MCF 10A (cell line): ENCODE measurements at places on chromosomes 11 and 22. TPM values are rescaled to one million over a fixed set of nuclear protein-coding genes. Genes with fewer than 3 reads are reported as not detected.

GRCh38 chr11:113161711-113162591 is 152.4 kb upstream of the TTC12 start:
- H3K36me3 ChIP-seq, result no peaks in the 10 kb centered on the region
- DNase-seq, result no peak
- H3K27ac ChIP-seq, result no peak overlapping the region
- H3K4me3 ChIP-seq, result no peak overlapping the region
- H3K4me1 ChIP-seq, result no peaks in the 10 kb centered on the region

- peaks cover 6% of the 10 kb centered on the region for H3K4me1 ChIP-seq
- peak overlapping the region; percentile 72 for H3K4me3 ChIP-seq
Measured at GRCh38 chr22:16601437-16602223, 9.0 kb upstream of the CCT8L2 start.

Gene ABTB2
- 2.9 and 3.1 TPM in 2 replicates for total RNA-seq

Gene C11orf65
- total RNA-seq, result 1.4 and 1.5 TPM in 2 replicates

Gene MS4A6A
- not detected in 2 replicates for total RNA-seq

Gene NXPE4
- total RNA-seq, result not detected in 2 replicates

Gene GSTT2B
- 15.6 and 22.7 TPM in 2 replicates for total RNA-seq

DNA sequence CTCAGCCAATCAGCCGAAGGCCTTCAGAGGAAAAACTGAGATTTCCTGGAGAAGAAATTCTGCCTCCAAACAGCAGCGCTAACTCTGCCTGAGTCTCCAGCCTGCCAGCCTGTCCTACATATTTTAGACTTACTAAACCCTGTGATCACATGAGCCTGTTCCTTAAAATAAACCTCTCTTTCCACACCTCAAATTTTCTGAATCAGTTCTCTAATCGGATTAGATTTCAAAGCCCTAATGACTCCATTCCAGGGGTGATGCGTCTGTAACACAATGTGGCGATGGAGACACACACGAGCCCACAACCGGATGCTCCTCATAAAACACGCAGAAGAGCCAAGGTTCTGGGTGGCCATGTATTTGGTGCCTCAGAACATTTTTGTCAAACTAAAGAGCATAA is 1371.2 kb downstream of the BRD1 start:
- H3K36me3 ChIP-seq, result no peaks in the 10 kb centered on the region
- DNase-seq, result no peak
- H3K4me1 ChIP-seq, result no peaks in the 10 kb centered on the region
- H3K27ac ChIP-seq, result no peak overlapping the region
- H3K27me3 ChIP-seq, result no peaks in the 10 kb centered on the region

- no peak overlapping the region for H3K4me3 ChIP-seq
- peaks cover 25% of the 10 kb centered on the region for H3K4me1 ChIP-seq
- no peaks in the 10 kb centered on the region for H3K36me3 ChIP-seq
- H3K27me3 ChIP-seq, result no peaks in the 10 kb centered on the region
Measured at GRCh38 chr22:37195921-37196320, 7.9 kb upstream of the C1QTNF6 start.

GRCh38 chr11:45834298-45834756 is 12.9 kb upstream of the CRY2 start:
- no peak overlapping the region for H3K4me3 ChIP-seq
- H3K4me1 ChIP-seq, result peaks cover 6% of the 10 kb centered on the region
- H3K27me3 ChIP-seq, result peaks cover 37% of the 10 kb centered on the region
- no peak for DNase-seq
- no peak overlapping the region for H3K27ac ChIP-seq

DNA sequence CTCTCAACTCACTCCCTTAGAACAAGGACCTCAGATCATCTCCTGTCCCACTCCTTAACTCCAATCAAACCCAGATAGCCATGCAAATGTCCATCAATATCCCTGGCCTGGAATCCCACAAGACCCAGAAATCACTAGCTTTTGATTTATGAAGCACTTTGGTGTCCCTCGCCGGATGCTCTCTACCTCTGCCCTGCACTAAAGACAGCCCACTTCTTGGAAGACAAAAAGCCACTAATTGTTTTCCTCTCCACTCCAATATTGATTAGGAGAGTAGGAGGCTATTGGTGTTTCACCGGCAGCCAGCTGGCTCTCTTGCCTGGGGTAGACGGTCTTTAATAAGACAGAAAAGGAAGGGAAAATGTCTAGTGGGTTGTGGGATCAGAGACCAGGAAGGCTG is 221.2 kb downstream of the BUD13 start:
- peaks cover 11% of the 10 kb centered on the region for H3K27me3 ChIP-seq
- no peaks in the 10 kb centered on the region for H3K4me1 ChIP-seq

DNA sequence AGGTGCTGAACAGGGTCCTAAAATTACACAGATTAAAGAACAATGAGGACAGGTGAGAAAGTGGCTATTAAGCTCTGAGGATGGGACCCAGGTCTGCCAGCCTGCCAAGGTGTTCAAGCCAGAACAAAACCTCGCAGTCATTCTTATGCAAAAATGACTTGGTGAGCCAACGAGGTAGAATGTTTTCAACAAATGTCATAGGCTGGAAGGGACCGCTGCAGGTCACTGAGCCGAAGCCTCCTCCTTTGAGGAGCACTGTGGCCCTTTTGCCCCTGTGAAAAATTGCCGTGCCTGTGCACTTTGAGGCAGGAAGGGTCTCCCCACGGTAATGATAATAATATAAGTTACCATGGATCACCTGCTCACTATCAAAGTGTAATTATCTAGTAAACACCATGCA is 216.2 kb downstream of the DSCAML1 start:
- no peak for DNase-seq
- no peaks in the 10 kb centered on the region for H3K4me1 ChIP-seq
- H3K36me3 ChIP-seq, result no peaks in the 10 kb centered on the region
- no peak overlapping the region for H3K27ac ChIP-seq

DNA sequence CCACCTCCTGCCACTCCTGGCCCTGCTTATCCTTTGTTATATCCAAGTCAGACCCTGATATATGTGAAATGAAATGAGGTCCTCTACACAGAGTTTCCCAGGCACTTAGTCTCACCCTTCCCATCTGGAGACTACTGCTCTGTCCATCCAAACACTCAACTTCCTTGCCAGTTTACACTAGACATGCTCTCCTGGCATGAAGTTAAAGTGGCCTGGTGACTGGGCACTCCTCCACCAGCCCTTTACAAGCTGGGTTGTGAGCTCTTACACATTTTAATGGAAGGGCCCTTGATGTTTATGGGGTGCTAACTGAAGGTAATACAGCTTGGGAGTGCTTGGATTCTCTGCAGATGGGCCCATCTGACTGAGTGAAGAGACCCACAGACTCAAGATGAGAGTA is 216.1 kb upstream of the NARS2 start:
- DNase-seq, result no peak
- H3K27ac ChIP-seq, result no peak overlapping the region
- no peak overlapping the region for H3K4me3 ChIP-seq

DNA sequence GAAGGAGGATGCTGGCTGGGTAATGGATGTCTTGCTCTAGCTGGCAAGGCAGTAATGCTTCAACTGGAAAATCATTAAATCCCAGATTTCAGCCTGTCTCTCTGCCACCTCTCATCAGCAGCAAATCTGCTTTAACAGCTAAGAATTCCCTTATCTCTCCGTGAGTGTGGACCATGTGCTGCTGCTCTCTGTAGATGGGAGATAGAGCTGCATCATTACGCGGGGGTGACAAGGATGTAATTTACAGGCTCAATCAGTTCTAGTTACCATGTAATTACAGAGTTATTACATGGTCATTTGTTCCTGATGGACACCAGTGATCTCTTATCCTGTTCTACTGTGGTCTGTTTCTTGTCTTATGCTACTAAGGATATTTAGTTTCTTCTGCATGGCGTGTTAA is 665.4 kb downstream of the NTM start:
- H3K27me3 ChIP-seq, result no peaks in the 10 kb centered on the region
- H3K36me3 ChIP-seq, result no peaks in the 10 kb centered on the region
- no peak for DNase-seq
- no peaks in the 10 kb centered on the region for H3K4me1 ChIP-seq
- no peak overlapping the region for H3K4me3 ChIP-seq
- no peak overlapping the region for H3K27ac ChIP-seq

Gene SLC5A4
- not detected in 2 replicates for total RNA-seq

DNA sequence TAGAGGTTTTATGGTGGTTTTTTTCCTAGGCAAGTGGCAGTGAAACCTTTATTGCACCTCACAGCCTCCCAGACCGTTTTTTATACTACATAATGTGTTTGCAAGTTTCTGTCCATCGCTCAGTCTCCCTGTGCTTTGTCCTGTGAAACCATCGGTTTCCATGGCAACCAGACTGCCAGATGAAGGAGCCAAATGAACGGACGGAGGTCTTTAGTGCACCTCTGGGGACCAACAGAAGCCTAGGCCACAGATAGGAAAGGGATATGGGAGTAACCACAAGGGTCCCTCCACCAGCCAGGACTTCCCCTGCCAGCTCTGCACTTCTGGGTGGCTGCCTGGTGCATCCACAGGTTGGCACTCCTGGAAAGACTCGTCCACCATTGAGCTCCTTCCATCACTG is 165.0 kb downstream of the CHST1 start:
- DNase-seq, result no peak
- no peaks in the 10 kb centered on the region for H3K36me3 ChIP-seq
- H3K4me1 ChIP-seq, result no peaks in the 10 kb centered on the region
- no peak overlapping the region for H3K27ac ChIP-seq

Gene SMIM38
- not detected in 2 replicates for total RNA-seq

DNA sequence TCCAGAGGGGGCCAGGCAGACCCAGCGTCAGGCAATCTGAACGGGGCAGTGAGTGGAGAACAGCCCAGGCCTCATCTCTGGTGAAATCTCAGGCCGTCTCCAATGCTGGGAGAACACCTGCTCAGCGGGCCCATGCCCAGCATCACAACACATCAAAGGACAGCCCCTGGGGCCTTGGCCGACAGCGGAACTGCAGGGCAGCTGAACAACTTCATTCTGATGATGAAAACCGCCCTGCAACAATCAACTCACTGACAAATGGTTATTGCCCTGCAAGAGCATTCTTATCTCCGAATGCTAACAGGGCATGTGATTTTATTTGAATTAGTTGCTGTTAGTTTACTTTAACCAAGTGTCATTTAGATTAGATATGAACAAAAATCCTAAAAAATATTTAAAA is 14.6 kb downstream of the CELSR1 start:
- no peaks in the 10 kb centered on the region for H3K27me3 ChIP-seq
- peaks cover 38% of the 10 kb centered on the region for H3K4me1 ChIP-seq
- no peak overlapping the region for H3K4me3 ChIP-seq
- no peak for DNase-seq

- H3K27me3 ChIP-seq, result no peaks in the 10 kb centered on the region
- peak overlapping the region; percentile 32 for H3K4me3 ChIP-seq
- H3K36me3 ChIP-seq, result peaks cover 8% of the 10 kb centered on the region
- peak; percentile 95 for DNase-seq
- H3K27ac ChIP-seq, result peak overlapping the region; percentile 89
- H3K4me1 ChIP-seq, result peaks cover 24% of the 10 kb centered on the region
Measured at GRCh38 chr22:37431801-37432707, 4.8 kb upstream of the ELFN2 start.

Gene NCF4
- total RNA-seq, result not detected in 2 replicates

GRCh38 chr11:25928076-25928475 is 403.9 kb upstream of the ANO3 start:
- H3K27me3 ChIP-seq, result peaks cover 33% of the 10 kb centered on the region
- no peak overlapping the region for H3K27ac ChIP-seq
- no peak for DNase-seq
- no peak overlapping the region for H3K4me3 ChIP-seq

- no peak overlapping the region for H3K4me3 ChIP-seq
- no peak for DNase-seq
- H3K27ac ChIP-seq, result no peak overlapping the region
- H3K36me3 ChIP-seq, result no peaks in the 10 kb centered on the region
Measured at GRCh38 chr11:128214263-128214662, 373.1 kb downstream of the ETS1 start.

- peaks cover 96% of the 10 kb centered on the region for H3K27me3 ChIP-seq
- H3K27ac ChIP-seq, result no peak overlapping the region
- H3K4me3 ChIP-seq, result no peak overlapping the region
- no peak for DNase-seq
Measured at GRCh38 chr11:125398994-125399640, 96.9 kb downstream of the FEZ1 start.

GRCh38 chr11:13053255-13053917 is 44.3 kb downstream of the RASSF10 start:
- H3K4me1 ChIP-seq, result peaks cover 35% of the 10 kb centered on the region
- no peak overlapping the region for H3K4me3 ChIP-seq
- H3K27ac ChIP-seq, result no peak overlapping the region
- H3K36me3 ChIP-seq, result no peaks in the 10 kb centered on the region
- H3K27me3 ChIP-seq, result no peaks in the 10 kb centered on the region

Gene TRPM5
- total RNA-seq, result not detected in 2 replicates

Gene MMP8
- total RNA-seq, result 0.12 TPM in 1 of 2 replicates, not detected in the other

DNA sequence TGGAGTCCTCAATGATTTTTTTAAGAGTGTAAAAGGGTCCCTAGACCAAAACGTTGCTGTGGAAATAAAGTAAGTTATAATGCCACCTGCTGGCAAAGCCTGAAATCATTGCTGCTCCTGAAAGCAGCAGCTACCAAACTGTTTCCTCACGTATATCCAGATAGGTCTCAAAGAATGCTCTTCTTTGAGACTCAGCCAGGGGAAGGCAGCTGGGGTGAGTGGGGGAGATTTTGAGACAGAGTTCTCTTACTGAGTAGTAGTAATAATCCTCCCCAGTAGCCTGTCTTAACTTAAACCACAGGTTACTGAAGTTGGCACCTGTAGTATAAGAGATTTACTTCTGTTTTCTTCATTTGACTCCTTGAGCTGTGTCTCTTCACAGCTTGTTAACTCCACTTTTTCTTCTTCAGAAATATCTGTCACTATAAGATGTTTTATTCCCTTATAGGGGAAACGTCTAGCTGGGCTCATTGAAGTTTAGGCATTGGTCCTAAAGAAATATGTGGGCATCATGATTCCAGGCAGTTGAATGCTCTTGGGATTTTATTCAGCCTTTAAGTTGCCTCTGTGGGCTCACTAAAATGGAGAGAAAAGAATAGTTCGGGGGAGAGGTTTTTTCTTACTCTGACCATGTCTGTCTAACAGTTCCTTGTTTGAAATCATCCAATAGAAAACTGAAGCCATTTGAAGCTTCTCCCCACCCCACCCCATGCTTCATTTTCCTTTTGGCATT is 77.9 kb downstream of the BTBD10 start:
- peaks cover 91% of the 10 kb centered on the region for H3K36me3 ChIP-seq
- no peak overlapping the region for H3K27ac ChIP-seq
- no peak overlapping the region for H3K4me3 ChIP-seq

DNA sequence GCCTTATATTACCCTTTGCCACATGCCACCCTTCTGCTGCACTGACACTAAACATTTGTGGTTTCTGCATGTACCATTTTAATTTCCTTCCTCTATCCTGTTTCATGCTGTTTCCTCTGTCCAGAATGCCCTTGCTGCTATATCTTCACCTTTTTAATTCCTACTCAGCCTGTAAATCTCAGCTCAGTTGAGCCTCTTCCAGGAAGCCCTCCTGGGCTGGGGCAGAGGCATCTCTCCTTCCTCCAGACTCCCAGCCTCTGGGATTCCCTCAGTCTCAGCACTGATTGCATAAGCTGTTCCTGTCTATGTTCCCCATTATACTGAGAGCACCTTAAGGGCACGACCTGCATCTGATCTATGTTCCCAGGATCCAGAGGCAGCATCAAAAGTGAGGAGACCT is 98.7 kb downstream of the RNF169 start:
- no peaks in the 10 kb centered on the region for H3K4me1 ChIP-seq
- no peak overlapping the region for H3K27ac ChIP-seq
- no peak overlapping the region for H3K4me3 ChIP-seq
- no peaks in the 10 kb centered on the region for H3K27me3 ChIP-seq
- no peak for DNase-seq
